ENCODE measurements at places on chromosomes 1 and 21.

DNA sequence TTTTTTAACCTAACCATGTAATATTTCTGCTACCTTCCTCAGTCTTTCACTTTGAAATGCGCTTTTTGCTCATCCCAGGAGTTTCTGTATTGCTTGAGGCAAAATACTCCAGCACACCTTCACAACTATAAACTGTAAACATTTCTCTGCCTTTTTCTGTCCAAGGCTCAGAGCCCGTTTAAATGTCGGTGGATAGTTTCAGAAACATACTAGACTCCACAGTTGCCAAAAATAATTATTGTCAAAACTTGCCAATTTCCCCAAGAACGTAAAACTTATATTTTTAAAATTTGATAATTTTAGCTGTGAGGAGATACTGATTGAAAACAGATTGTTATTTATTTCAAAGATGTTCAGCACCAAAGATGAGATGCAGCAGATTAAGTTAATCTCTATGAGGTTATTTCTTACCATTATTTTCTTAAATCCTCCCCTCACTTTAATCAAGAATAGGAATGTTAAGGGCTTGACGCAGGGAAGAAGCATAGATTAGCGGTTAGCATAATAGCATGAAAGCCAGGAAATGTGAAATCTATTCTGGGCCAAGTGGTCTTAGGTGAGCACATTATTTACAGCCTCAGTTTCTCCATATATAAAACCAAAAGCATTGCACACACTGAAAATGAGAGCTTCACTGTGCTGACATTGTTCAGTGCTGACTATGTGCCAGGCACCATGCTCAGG lies 91.5 kb upstream of the ESRRG start:
- no peak for DNase-seq

GRCh38 chr1:56194701-56195300 lies 384.6 kb downstream of the PLPP3 start:
- no peak for DNase-seq

- DNase-seq, result no peak
These were observed 28.0 kb downstream of the TBX15 start for GRCh38 chr1:118960026-118960561.

- no peak for DNase-seq
These were observed 404.8 kb downstream of the DUSP10 start for GRCh38 chr1:221337106-221337505.

GRCh38 chr1:79052829-79053449 lies 46.4 kb upstream of the ADGRL4 start:
- no peak for DNase-seq

GRCh38 chr1:219507437-219507836 lies 105.5 kb downstream of the ZC3H11B start:
- no peak for DNase-seq

DNA sequence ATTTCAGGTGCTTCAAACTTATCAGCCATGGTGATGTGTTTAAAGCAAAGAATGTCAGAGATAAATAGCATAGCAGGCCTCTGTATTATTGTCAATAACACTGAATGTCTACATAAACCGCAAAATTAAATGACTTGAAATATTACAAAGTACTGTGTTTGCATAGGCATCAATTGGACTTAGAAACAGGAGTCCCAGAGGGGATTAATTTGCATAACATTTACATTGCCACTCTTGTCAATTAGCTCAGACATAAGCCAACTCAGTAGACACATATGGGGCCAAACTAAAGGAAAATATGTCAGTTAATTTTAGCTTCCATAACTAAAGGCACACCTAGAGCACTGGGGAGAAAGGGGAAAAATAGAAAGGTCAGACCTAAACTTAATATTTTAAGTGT lies 814.5 kb upstream of the NEGR1 start:
- no peak for DNase-seq

GRCh38 chr1:62013264-62013663 lies 181.4 kb upstream of the L1TD1 start:
- DNase-seq, result no peak

- peak; percentile 55 for DNase-seq
These were observed 6.5 kb downstream of the CAPN9 start for GRCh38 chr1:230753586-230754251.

DNA sequence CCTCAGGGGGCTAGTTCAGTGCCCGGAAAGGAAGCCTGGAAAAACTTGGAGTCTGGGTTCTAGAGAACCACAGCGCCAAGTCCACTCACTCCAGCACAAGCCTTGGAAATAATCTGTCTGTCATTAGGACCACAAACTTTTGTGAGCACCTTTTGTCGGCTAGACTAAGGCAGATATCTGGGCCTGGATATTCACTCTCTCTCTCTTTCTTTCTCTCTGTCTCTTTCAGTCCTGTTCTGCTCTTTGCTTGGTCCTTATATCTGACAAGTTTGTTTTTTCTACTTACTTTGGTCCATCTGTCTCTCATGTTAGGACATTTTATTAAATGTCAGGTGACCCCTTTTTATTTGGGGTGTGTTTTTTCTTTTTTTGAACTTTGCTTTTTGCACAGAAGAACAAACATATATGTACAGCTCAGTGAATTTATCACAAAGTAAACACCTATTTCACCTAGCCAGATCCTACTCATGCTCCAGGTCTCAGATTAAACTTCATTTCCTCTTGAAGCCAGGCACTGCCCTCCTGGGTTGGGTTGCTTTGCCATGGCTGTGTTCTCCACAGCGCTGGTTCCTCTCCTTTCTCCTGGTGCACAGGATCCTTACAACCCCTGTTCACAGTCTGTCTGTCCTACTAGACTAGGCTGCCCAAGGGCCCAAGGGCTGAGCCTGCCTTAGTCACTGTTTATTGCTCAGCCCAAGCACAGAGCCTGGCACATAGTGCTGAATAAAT lies 40.8 kb downstream of the TCEANC2 start:
- no peak for DNase-seq

GRCh38 chr1:70331962-70332361 lies 22.6 kb downstream of the ANKRD13C start:
- DNase-seq, result no peak

DNA sequence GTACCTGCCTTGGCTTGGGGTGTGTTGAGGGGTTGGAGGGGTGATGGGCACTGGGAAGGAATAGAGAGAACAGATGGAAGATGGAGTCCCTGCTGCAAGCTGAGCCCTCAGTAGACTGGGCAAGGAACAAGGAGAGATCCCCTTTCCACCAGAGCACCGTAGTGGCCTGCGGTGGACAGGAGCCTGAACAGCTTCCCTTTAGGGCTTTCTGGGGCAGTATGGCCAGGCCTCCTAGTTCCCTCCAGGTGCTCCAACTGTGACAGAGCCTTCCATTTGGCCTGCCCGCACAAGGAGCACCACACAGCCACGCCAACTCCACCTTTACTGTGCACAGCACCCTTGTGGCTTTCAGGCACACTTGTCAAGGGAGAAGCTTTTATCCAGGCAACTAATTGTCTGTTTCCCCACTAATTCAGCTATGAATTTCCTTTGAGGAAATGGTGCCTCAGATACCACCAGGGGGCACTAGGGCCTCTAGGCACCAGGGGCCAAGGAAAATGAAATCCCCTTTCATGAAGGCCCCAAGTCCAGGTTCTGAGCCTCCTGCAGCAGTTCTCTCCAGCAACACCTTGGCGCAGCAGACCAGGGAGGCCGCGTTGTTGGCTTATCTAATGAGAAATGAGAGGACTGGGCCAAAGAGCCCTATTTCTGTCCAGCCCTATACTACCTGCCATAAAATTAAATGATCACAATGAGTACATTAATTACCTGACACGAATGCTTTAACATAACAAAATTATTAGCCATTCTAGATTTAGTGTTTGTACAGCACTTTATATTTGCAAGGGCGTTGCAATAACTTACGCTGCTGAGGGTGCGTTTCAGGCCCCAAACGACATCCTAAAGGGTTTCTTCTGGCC lies 23.1 kb upstream of the ERI3 start:
- DNase-seq, result peak; percentile 40

GRCh38 chr1:86546787-86547221 lies at the start of gene CLCA4:
CLCA4 (plus strand) TSS chr1:86547078; CDS start chr1:86547120, 42 bp downstream.
- DNase-seq, result no peak

DNA sequence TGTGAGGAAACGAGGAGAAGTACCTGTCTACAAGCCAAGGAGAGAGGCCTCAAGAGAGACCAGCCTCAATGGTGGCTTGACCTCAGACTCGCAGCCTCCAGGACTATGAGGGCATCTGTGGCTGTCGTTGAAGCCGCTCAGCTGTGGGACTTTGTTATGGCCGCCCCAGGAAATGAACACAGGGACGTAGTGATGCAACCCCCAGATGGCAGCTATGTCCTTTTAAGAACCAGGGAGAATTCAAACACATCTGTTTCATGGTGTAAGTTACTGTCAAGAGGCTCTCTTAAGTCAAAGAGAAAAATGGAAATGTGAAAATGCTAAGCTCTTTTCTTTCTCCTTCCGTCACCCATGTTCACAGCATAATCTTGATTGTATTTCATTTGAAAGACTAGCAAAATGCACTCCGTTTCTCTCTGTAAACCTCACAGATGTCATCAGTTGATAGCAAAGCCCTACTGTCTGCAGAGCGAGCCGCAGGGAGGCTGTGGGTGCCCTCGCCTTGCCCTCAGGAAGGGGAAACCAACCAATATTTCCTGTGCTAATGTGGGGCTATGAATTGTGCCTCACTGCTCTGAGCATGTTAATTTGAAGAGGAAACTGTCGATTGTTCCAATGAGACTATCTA lies 21.3 kb downstream of the UBASH3A start:
- DNase-seq, result peak; percentile 32

DNA sequence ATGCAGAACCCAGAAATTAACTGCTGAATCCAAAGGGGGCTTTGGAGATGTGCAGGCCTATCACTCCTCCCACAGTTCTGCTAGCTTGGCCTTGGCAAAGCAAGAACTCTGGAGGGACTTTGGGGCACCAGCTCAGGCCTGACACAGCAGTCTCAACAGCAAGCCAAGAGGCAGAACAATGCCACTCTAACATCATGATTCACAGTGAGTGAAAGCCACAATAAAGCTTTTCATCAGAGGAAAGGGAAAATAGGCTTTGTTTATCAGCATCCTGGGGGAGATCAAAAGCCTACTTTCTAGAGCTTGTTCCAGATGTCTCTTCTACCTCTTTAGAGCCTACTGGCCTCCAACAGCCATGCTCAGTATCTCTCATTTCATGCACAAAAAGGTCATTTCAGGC lies 283.4 kb downstream of the KCNH1 start:
- no peak for DNase-seq

DNA sequence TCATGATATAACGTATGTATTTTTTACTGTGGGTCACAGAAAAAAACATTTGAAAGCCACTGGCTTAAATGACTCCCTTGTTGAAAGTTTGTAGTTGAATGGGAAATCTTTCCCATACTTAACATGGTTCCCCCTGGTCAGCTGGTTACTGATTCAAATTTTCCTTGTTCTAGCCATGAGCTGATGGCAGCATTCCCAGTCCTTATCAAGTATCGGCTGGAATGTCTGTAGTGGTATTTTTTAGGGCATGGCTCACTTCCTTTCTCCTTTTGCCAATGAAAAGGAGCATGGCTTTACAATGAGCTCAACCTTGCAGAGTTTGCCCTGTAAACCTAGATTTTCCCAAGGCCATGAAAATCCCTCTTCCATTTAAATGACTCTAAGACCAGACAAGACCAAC lies 55.7 kb downstream of the GIPC2 start:
- DNase-seq, result peak; percentile 62

DNA sequence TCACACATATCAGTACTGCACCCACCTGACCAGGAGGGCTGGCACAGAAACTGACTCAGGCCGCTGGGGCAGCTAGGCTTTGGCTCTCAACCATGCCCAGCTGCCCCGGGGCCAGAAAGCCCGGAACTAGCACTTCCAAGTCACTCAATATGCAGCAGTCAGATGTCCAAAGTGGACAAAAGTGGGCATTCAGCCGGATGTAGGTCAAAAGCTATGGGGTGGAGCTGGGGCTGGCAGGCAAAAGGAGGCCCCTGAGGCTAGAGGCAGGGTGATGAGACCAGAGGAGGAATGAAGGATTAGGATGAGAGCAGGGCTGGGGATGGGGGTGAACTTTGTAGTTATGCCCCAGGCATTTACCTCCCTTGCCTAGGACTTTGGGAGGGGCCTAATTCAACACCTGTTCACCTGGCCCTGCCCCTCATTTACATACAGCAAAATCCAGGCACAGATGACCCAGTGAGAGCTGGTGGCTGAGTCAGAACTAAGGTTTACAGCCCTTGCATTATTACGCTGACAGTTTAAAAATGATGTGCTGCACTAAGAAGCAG lies 30.7 kb upstream of the EDN2 start:
- no peak for DNase-seq

GRCh38 chr1:226939438-226940028 lies 561 bp upstream of the COQ8A start:
- DNase-seq, result no peak

- DNase-seq, result no peak
These were observed 14.4 kb downstream of the MYOC start for GRCh38 chr1:171637928-171638576.

GRCh38 chr1:2639607-2640521 lies 7.0 kb upstream of the MMEL1 start:
- DNase-seq, result no peak

- DNase-seq, result no peak
These were observed 297.0 kb downstream of the DISC1 start for GRCh38 chr1:231923491-231924041.

- no peak for DNase-seq
These were observed 33.4 kb downstream of the TRABD2B start for GRCh38 chr1:47963568-47964358.

DNA sequence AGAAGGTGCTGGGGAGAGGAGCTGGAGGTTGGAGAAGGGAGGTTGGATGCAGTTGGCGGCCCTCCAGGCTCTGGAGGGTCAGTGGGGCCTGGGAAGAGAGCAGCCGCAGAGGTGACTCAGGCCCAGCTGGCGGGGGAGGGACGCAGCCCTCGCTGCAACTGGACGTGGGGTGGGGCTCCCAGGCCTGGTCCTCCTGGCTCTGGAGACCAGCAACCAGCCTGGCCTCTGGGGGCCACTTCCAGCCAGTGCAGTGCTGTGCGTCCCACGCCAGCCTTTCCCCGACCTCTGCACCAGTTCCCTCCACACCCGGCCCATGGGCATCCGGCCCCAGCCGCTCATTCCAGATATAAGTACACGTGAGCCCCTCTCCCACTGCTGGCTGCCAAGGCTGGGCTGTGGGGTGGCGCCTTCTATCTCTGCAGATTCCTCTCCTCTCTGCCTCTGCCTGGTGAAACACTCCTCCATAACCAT lies 38.0 kb upstream of the COL18A1 start:
- DNase-seq, result peak; percentile 83

GRCh38 chr1:108107658-108108057 lies 92.5 kb downstream of the SLC25A24 start:
- no peak for DNase-seq

GRCh38 chr1:150477733-150478132 lies 9.5 kb upstream of the TARS2 start:
- no peak for DNase-seq
